ENCODE measurements at places on chromosomes 6 and 20.

GRCh38 chr20:49280463-49281058 lies 2.7 kb upstream of the ZNFX1 start:
- DNase-seq = no peak

GRCh38 chr6:74408844-74409243 lies 712.8 kb downstream of the CD109 start:
- no peak for DNase-seq

DNA sequence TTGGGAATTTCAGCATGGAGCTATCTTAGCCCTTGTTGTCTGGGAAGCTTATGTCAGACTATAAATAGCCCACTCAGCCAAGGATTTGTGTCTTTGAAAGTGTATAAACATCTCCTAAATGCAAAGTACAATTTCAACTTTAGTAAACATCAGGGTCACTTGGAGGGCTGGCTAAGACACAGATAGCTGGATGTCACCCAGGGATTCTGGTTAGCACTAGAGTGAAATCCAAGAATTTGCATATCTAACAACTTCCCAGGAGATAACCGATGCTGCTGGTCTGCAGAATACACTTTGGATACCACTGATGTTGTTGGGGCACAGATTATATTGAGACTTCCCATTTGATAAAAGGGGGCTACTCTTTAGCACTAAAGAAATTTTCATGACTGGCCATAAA lies 130.9 kb downstream of the PAX1 start:
- DNase-seq = no peak

- DNase-seq = no peak
Measured at GRCh38 chr20:57020364-57020763, 246.1 kb downstream of the BMP7 start.

DNA sequence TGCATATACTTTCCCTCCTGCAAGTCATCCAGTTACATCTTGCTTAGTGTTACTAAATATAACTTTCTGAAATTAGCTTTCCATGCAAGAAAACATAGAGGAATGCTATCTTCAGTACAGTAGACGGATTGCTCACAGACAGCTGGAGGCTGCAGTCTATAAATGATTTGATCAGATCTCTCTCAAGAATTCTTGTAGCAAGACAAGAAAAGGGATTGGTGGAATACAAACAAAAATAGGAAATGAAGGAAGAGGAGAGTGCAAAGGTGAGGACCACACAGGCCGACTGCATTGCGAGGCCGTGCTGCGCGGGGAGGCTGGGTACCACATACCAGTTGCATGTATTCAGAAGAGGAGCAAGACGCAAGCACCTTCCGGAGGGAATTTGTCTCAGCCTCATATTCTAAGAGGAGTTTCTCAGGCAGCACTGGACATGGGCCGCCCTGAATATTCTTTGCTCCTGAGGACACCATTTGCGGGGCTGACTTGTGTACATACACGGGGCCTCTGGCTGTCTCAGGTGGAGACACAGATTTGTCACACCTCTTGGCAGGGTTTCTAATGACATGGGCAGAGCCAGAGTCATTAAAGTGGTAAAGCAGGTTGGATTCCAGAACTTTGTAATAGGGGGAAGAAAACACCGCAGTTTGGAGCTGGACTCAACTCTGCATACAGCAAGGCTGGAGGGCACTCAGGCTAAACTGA lies 22.7 kb upstream of the KIF25 start:
- no peak for DNase-seq

GRCh38 chr6:147459780-147460179 lies 48.7 kb upstream of the SAMD5 start:
- DNase-seq = no peak

DNA sequence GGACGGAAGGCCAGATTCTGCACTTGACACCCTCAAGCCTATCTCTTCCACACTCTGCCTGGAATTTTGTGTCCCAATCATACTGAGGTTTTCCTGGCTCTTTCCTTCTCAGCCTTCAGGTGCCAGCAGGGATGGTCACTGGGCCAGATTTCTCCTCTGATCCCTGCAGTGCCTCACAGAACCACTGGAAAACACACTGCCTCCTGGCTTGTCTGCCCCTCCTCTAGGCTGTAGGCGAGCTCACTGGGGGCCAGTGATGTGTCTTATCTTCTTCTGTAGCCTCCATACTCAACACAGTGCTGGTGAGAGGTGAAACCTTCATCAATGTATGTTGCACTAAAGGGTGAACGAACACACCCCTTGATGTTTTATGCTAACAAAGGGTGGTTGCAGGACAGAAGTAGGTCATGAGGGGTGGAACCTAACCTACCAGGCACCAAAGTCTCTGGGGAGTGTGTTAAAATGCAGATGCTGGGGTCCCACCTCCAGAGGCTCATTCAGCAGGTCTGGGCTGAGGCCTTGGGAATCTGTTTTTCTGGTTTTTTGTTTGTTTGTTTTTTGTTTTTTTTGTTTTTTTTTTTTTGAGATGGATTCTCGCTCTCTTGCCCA lies 80.3 kb downstream of the CDH26 start:
- DNase-seq = no peak

GRCh38 chr20:50245498-50246366 lies 55.1 kb downstream of the CEBPB start:
- DNase-seq = no peak

Data from NCI-H1092 treated with DMSO at 0.1 percent for 48 hours (cell line).